ENCODE measurements at places on chromosomes 4 and X. TPM values are rescaled to one million over a fixed set of nuclear protein-coding genes. Genes with fewer than 3 reads are reported as not detected.

The MSX1 gene
- 0.82 TPM for total RNA-seq

The IBSP gene
- not detected for total RNA-seq

The CITED1 gene
- total RNA-seq = 8.6 TPM

The TSPAN7 gene
- 31.9 TPM for total RNA-seq

The CCNB3 gene
- total RNA-seq = 0.47 TPM

The ARHGEF9 gene
- 24.8 TPM for total RNA-seq

Data from metanephros (tissue), 2 donors.